ENCODE measurements at places on chromosomes 12 and 14.

GRCh38 chr12:49079793-49080192 is 10.0 kb upstream of the RHEBL1 start:
- no peak for DNase-seq

DNA sequence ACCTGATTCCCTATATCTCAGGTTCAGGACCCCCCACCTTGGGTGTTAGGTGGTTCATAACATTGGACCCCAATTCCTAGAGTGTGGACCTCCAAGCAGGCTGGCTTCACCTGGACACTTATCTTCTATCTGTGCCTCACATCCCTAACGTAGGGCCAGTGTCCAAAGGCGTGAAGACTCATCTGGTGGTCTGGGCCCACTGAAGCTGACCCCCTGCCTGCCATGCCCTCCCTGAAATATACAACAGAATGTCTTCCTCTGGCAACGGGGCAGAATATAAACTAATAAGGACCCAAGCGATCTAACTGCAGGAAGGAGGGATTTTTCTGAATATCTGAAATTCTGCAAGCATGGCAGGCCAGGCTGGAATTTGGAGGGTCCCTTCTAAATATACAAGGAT is 5.6 kb downstream of the HOXC13 start:
- no peak for DNase-seq

DNA sequence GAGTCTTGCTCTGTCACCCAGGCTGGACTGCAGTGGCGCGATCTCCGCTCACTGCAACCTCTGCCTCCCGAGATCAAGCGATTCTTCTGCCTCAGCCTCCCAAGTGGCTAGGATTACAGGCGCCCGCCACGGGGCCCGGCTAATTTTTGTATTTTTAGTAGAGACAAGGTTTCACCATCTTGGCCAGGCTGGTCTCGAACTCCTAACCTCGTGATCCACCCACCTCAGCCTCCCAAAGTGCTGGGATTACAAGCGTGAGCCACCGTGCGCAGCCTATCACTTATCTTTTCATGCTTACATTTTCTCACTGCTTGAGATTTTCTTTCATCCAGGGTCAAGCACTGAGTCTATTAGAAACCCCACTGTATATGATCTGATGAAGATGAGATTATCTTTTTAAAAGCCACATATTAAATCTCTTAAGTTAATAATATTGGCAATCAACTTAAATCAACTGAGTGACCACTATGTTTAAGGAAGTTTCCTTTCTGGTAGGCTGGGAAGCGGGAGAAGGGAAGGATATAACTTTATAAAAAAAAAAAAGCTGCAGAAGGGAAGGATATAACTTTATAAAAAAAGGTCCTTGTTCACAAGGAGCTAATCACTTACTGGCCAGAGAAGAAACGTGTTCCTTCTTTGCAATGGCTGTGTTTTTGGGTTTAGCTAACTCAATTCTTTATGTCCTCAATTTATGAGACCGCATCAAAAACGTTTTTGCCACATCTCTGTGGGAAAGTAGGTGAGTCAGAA is 1.3 kb upstream of the MDM2 start:
- no peak for DNase-seq

DNA sequence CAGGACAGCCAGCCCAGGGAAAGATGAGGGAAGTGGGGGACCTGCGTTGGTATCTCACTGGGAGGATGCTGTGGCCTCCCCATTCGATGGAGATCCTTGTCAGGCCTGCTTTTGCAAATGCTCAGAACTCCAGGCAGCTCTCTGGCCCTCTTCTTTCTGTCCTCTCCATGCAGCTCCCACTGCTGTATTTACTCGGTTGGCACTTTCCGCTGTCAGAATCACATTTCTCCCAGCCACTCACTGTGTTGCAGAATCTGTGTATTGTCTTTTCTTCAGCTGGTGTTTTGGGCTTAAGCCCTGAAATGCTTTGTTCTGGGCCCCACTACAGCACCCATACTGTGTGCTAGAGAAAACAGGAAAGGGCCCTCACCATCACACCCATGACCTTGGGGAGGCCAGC is 401.1 kb downstream of the RGS6 start:
- no peak for DNase-seq

- DNase-seq, result no peak
Observed at GRCh38 chr12:69792533-69792932, 32.5 kb upstream of the MYRFL start.

DNA sequence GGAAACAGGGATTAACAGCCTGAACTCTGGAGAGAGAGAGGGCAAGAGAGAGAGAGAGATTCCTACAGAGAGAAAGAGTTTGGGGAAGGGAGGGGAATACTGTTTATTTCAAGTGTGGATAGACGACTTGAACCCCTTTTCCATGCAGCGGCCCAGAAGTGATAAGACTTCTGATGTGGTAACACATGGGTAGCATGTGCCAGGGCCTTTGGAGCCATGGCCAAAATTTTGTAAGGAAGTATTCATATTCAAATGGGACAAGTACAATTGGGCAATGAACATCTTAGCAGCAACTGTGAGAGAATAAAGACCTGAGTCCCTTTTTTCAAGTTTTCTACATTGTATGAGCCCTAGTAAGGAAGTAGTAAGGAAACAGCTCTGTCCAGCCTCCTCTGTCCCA is 42.4 kb upstream of the CCDC196 start:
- DNase-seq, result no peak

DNA sequence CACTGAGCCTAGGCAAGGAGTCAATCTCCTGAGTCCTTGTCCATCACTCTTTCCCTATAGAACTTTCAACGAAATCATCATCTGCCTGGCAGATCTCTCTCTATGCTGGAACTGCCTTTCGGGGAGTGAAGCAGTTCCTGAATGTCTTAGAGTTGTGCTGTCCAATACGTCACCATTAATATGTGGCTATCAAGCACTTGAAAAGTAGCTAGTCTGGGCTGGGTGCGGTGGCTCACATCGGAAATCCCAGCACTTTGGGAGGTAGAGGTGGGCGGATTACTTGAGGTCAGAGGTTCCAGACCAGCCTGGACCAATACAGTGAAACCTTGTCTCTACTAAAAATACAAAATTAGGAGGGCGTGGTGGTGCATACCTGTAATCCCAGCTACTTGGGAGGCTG is 35.1 kb downstream of the NRDE2 start:
- no peak for DNase-seq

GRCh38 chr12:71718611-71719010 is 32.7 kb downstream of the TMEM19 start:
- DNase-seq, result no peak

DNA sequence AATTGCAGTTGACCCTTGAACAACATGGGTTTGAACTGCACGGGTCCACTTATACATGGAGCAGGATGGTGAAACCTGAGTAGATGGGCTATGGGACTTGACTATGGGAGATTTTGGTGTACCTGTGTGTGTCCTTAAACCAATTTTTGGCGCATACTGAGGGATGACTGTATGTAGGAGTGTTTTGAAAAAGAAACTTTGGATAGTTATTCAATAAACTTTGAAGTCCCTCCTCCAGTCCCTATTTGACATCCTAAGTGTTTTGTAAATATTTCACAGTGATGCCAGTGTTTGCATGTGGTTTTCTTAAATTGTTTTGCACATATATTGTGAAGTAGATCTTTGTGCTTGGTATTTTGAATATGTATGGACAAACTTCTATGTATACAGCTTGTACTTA is 12.4 kb downstream of the KTN1 start:
- DNase-seq, result no peak

- DNase-seq, result no peak
Observed at GRCh38 chr14:53020193-53020932, 69.5 kb upstream of the FERMT2 start.

GRCh38 chr14:94375552-94376107 is 12.8 kb downstream of the SERPINA1 start:
- DNase-seq, result no peak

DNA sequence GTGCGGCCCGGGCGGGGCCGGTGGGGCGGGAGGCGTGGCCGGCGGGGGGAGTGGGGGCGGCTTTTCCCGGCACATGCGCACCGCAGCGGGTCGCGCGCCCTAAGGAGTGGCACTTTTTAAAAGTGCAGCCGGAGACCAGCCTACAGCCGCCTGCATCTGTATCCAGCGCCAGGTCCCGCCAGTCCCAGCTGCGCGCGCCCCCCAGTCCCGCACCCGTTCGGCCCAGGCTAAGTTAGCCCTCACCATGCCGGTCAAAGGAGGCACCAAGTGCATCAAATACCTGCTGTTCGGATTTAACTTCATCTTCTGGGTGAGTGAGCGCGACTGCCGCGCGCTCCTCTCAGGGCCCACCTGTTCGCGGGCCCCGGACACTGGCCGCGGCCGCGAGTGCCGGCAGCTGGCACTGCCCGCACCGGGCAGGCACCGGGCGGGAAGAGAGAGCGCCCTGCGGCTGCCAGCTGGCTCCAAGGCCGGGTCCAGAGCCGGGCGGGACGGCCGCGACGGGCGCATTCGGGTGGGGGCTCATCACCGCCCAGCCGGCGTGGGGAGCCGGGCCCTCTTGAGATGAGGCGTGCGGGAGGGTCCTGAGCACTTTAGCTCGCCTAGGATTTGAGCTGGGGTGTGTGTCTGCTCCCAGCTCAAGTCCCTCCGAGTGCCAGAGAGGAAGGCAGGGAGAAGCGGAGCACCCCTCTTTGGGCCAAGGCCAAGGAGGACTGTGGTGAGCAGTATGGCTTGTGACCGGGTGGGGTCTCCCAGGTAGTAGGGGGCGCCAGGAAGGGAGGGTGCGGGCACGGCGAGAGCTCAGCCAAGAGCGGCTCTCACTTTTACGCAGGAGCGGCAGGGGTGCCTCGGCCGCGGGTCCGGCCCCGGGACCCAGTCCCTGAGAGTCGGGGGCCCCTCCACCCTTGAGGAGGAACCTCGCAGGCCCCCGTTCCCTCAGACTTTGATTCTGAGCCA is at the start of gene CD9:
Gene CD9, plus strand, starts transcription at position 145 of the 957 bp plus-strand sequence. Its CDS starts 100 bp downstream, at position 245.
- peak; percentile 74 for DNase-seq

GRCh38 chr12:111436266-111436665 is 30.5 kb downstream of the SH2B3 start:
- DNase-seq, result no peak

DNA sequence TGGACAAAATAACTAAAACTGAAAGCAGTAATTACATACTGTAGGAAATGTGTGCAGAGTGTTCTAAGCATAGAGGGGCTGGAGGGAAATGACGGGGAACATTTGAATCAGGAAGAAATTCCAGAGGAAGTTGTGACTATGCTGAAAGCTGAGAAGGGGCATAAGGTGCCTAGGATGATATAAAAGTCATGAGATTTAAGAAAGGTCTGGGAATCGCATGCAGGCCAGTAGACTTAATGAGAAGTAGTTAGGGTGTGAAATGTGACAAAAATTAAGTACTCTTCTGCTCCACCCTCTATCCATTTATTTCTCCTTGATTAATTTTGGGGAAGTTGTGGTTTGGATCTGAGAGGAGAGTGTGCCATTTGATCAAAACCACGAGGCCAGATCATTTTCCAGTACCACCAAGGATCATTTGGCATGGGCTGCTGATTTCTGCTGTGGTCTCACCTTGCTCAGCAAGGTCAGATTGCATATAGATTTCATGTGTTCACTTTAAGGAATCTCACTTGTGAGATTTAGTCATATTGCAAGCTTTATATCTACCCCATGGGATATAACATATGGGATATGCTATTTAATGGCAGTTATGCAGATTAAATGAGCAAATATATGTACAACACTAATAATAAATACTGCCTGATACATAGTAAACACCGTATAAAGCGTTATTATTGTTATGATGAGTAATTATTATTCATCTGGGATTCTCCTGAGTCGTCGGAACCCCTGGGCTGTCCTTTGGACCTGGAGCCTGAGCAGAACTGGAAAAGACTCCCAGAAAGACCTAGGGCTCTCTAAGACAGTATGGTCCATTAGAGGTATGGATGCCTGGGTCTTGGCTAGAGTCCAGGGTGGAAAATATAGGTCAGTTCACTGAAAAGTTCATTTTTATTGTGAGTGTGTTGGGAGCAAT is 72.3 kb downstream of the SRGAP1 start:
- peak; percentile 43 for DNase-seq

GRCh38 chr12:67618303-67618702 is 30.2 kb upstream of the DYRK2 start:
- no peak for DNase-seq

GRCh38 chr12:98983647-98984046 is 338.6 kb downstream of the APAF1 start:
- DNase-seq, result no peak

DNA sequence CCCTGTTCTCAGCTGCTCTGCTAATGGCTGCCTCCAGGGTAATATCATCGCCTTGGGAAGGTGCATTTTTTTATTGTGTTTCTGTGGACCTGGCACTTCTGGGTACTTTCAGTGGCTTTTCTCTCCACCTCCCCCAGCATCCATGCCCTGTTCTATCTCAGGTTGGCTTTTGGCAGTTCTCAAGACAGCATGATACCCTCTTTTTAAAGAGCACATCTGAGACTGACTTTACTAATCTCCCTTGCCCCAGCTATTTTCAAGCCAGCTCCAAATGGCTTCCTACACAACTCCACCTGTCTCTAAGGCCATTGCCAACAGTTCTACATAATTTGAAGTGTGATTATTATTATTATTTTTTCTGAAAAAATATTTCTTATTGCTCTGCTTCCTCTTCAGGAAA is 39.1 kb downstream of the CCDC175 start:
- no peak for DNase-seq

DNA sequence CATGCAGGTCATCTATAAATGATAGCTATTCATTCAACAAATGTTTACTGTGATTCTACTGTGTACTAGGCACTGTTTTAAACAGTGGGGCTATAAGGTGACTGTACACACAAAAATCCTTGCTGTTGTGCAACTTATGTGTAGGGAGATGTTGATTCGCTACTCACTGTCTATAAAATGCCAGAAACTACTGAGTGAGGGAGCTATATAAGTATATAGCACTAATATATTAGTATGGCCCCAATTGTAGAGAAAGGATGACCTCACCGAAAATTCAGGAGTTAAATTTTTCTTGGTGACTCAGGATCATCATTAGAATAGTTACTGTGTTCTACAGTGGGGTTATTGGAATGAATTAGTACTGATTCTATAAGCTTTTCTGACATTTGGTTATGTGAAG is 117.4 kb downstream of the TGFB3 start:
- peak; percentile 87 for DNase-seq

DNA sequence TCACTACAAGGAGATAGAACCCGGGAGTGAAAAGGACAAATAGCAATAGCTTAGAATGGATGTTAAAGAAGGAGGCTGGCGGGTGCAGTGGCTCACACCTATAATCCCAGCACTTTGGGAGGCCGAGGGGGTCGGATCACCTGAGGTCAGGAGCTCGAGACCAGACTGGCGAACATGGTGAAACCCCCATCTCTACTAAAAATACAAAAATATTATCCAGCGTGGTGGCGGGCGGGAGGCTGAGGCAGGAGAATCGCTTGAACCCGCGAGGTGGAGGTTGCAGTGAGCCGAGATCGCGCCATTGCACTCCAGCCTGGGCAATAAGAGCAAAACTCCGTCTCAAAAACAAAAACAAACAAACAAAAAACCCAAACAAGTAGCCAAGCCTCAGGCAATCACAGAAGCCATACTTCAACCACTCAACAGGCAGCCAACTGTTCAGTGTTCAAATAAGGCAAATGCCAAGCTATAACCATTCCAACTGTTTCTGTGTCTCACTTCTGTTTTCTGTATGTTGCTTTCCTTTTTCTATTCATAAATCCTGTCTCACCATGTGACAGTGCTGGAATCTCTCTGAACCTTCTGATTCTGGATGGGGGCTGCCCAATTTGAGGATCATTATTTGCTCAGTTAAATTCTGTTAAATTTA is 3.9 kb upstream of the SPTLC2 start:
- no peak for DNase-seq

- DNase-seq, result no peak
Observed at GRCh38 chr14:52457411-52457810, 94.9 kb downstream of the TXNDC16 start.
